ENCODE measurements at places on chromosomes 4 and X.

DNA sequence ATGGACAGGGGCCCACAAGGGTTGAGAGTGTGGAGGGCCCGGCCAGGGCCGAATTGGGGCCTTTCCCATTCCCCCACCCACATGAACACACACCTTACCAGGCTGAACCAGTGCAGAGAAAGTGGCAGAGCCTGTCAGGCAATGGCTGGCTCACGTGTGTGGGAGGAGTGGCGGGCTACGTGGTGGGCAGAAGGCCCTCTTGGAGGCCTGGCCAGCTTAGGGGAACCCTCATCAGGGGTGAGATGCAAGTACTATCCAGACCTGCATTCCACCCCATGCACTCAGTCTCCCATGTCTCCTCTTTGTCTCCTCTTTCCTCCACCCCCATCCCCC lies 965 bp downstream of the TCEAL4 start:
- DNase-seq: no peak

- no peak for DNase-seq
These were observed 242.5 kb upstream of the FAT4 start for GRCh38 chr4:125072269-125072668.

- DNase-seq: no peak
These were observed 293.6 kb upstream of the NDST3 start for GRCh38 chr4:117740736-117741135.

DNA sequence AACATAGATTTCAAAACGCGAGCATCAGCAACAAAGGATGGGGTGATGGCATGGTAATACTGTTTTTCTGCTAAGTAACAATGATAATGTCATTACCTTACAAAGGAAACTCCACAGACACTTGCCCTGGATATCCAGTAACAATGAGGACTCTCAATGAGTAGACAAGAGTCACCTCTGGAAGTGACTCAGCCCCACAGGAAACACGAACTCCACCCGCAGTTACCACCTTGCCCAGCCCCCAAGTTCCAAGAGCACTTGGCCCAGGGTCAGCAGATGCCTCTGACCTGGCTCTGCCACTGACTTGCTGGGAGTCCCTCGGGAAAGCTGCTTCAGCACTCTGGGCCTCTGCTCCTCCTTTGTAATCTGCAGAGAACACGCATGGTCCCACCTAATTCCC lies 110.3 kb upstream of the MAP3K15 start:
- no peak for DNase-seq

DNA sequence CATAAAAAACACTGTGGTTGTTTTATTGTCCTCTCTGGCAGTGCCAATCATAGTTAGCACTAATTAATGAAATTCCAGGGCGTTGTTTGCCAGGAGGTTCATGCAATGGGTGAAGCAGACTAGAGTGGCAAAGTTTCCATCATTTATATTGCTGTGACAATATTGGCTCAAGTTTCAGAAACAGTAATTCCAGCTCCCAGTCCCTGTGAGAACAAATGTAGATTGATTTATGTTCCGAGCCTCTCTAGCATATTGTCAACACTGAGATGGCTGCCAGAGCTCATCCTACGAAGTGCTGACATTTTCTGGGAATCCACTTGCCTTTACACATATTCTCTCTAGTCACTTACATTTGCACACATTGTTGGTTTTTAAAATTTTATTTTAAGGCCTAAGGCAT lies 440.0 kb upstream of the IGFBP7 start:
- no peak for DNase-seq

GRCh38 chr4:142350871-142351270 lies 495.2 kb downstream of the INPP4B start:
- DNase-seq: no peak

DNA sequence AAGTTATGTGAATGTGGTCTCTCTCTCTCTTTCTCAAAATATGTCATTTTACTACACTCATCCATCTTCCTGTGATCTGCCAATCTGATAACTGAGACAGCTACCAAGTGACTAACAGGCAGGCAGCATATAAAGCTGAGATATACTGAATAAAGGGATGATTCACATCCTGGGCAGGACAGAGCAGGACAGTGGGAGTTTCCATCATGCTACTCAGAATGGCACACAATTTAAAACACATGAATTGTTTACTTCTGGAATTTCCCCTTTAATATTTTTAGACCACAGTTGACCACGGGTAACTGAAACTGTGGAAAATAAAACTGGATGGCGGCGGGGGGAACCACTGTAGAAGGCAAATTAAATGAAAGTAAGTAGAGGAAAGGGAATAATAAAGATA lies 58.6 kb upstream of the DCTD start:
- no peak for DNase-seq

DNA sequence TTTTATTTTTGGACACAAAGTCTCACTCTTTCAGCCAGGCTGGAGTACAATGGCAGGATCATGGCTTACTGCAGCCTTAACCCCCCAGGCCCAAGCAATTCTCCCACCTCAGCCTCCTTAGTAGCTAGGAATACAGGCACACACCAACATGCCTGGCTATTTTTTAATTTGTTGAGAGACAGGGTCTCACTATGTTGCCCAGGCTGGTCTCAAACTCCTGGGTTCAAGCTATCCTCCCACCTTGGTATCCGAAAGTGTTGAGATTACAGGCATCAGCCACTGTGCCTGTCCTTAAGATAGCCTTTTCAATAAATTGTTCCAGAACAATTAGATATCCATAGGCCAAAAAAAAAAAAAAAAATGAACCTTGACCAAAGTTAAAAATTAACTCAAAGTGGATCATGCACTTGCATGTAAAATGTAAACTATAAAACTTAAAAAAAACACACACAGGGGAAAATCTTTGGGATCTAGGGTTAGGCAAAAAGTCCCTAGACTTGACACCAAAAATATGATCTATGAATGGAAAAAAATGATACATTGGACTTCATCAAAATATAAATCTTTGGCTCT lies 28.6 kb upstream of the NFKB1 start:
- DNase-seq: no peak

DNA sequence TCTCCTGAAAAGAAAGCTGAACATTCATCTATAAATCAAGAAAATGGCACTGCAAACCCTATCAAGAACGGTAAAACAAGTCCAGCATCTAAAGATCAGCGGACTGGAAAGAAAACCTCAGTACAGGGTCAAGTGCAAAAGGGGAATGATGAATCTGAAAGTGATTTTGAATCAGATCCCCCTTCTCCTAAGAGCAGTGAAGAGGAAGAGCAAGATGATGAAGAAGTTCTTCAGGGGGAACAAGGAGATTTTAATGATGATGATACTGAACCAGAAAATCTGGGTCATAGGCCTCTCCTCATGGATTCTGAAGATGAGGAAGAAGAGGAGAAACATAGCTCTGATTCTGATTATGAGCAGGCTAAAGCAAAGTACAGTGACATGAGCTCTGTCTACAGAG lies 28.6 kb downstream of the PAQR3 start:
- no peak for DNase-seq
